ENCODE measurements at places on chromosomes 3 and 15. TPM values are rescaled to one million over a fixed set of nuclear protein-coding genes. Genes with fewer than 3 reads are reported as not detected.

- DNase-seq: no peak
Measured at GRCh38 chr3:165159760-165160421, 36.3 kb downstream of the SLITRK3 start.

GRCh38 chr3:36380221-36381031 is at the start of gene STAC:
STAC (plus strand) TSS chr3:36380504; CDS start chr3:36380644, 140 bp downstream.
- no peak for DNase-seq

DNA sequence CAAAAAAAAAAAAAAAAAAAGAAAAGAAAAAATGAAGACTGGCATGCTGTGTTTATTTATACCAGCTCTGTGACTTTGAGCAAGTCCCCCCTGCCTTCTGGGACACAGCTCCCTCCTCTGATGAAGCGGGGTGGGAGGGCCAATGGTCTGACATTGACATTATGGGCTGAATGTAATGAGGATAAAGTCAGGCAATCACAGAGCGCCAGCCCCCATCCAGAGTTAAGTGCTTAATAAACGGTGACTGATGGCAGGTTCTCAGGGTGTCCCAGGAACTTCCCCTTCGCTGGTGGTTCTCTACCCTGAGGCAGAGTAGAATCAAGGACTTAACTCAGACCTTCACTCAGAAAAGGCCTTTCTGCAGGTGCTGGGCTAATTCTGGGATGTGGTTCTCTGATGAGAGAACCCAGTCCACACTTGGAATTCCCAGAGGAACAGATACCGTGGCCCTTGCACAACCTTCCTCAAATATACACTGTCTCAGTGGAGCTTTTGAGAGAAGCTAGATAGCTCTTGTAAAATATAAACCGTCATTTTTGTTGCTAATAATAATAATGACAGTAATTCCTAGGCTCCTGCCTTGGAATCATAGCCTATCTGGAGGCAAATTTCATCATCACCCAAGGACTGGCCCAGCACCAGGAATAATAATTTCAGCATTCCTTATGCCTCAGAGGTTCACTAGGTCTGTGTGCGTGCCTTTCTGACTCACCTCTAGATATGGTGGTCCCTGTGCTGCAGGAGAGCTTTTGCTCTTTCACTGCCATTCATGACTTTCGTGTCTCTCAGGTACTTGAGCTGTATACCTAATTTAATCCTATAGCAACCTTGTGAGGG is 115.8 kb downstream of the RPLP1 start:
- no peak for DNase-seq

GRCh38 chr3:56443372-56443771 is 24.9 kb downstream of the ERC2 start:
- DNase-seq: no peak

DNA sequence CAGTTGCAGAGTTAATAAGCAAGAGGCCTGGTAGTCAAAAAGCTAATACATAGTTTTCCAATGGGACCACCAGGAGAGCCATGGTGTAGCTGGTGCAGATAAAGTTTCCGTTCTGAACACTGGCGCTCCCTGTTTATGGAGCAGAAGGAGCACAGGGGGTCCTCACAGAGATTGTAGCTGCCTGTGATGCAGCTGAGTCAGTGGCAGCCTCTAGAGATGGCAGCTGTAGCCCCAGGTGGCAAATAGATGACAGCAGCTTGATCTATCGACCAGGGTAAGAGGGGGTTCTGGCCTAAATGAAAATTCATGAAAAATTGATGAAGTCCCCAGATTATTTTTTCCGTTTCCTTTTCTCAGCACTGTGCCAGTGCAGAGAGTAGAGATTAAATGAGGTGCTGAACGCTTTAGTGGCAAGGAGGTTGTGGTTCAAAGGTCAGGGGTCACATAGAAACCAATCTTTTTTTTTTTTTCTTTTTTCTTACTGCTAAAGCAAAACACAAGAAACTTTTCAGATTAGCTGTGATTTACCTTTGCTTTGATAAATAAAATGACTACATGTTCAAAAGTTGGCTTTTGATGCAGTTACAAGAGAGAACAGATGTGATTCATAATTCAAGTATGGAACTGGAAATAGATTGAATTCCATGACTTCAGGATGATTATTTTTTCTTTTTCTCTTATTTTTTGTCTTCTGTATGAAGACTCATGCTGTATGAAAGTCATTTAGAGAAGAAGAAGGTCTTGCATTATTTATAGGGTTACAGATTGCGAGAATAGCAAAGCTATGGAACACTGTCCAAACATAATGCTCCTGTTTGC is 63.3 kb downstream of the ROBO2 start:
- no peak for DNase-seq

- DNase-seq: no peak
Measured at GRCh38 chr15:69666441-69666882, 213.8 kb downstream of the RPLP1 start.

- DNase-seq: no peak
Measured at GRCh38 chr15:36653851-36654250, 74.4 kb downstream of the CDIN1 start.

EFCC1 gene
- total RNA-seq: 0.26 TPM

GOLGA6A gene
- total RNA-seq: not detected
